Endothelial cell of umbilical vein (primary cell): ENCODE measurements at places on chromosomes 5 and 9.

GRCh38 chr9:116464423-116464822 lies 222.7 kb upstream of the TRIM32 start:
- no peak for DNase-seq

DNA sequence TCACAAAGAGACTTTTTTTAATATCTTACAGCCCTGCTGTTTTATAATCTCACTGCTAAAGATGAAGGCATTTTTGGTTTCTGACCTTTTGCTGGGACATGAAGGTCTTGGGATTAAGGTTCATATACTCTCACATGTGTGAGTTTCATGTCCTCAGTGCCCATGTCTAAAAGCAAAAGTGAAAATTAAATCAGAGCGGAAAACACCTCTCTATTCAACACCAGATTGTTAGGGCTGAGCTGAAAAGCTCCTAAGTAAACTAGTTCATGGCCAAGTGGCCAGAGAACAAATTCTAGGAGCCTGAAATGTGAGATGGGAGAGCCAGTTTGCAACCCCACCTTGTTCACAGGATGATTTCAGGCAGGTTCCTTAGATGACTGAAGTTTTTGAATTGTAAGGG lies 110.9 kb downstream of the GRIA1 start:
- DNase-seq: no peak

- DNase-seq: no peak
These were observed 169.4 kb downstream of the TLE1 start for GRCh38 chr9:81519816-81520495.

GRCh38 chr5:72328172-72328571 lies 8.0 kb downstream of the PTCD2 start:
- no peak for DNase-seq

- DNase-seq: no peak
These were observed 252.9 kb downstream of the MLLT3 start for GRCh38 chr9:20369391-20369790.

DNA sequence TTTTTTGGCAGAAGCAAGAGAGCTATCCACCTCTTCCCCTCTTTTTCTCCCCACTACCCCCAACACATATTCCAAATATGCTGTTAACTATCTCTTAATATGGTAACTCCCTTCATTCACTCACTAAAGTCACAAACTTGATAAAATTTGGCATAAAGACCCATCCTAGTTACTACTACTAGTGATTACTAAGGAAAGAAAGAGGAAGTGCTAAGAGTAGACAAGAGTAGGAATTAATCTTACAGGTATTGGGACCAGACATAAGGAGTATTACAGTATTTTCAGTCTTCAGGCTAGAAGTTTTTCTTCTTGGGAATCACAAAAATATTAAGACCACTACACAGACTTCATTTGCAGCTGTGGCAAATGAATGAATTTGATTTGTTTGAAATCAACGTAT lies 2.2 kb downstream of the ADAMTS6 start:
- DNase-seq: peak; percentile 59

DNA sequence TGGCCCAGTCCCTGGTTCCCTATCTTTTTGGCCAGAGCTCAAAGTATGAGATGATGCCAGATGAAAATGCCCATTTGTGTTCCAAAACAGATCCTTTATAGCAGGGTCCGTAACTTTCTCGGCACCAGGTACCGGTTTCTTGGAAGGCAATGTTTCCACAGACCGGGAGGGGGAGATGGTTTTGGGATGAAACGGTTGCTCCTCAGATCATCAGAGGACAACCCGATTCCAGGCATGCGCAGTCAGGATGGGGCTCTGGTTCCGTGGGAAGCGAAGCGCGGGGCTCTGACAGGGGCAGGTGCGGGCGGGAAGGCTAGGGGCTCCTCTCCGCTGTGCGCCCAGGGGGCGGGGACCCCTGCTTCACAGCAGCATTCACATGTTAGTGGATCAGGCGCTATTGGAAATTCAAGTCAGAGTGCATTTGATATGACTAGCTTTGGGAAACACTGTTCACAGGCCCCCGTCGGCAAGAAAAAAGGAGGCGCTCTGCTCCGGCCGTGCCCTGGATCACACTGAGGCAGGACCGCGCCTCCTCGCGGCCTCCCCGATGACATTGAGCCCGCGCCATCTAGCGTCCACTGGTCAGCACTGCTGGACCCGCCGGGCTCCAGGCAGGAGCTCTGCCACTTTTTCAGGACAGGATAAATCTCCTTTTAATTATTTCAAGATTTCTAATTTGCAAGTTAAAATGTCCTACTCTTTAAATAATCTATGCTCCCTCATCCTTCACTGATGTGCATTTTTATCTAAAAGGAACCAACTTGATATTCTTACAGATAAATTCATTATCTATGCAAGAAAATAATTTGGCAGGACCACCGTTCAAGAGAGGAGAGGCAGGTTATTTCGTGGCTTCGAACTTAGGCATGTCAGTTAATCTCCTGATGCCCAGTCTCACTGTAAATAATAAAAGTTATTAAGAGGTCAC lies 190.0 kb downstream of the FANCC start:
- peak; percentile 78 for DNase-seq

DNA sequence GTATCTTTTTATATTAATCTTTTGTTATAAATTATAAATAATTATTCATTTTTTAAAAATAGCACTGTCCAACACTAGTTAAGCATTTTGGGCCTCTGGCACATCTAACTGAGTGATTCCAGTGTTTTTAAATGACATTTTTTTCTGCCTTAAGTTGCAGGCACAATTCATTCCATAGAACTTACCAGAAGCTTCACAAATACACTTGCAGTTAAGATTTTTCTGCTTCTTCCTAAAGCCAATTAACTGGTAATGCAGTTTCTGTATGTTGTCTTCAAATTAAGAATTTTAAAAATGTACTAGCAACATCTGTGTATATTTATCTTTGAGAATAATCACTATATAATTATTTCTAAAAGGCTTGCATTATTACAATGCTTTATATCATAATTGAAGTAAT lies 11.2 kb upstream of the NFIB start:
- DNase-seq: no peak

GRCh38 chr9:136551401-136552116 lies 5.7 kb upstream of the NOTCH1 start:
- peak; percentile 56 for DNase-seq

DNA sequence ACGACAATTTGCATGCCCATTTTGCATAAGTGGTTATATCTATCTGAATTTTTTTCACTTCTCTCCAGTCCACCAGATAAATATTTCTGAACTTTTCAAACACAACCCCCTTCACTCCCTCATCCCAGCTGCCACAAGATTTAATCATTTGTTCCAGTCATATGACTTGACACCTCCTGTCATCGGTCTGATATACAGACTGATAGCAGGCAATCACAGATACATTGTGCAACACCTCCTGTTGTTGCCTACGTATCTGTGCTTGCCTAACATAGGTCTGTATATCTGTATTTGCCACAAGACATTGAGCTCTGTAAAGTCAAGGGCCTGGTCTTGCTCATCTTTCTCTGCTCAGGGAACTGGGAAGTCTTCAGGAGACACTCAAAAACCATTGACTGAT lies 65.6 kb downstream of the GNA14 start:
- no peak for DNase-seq

- DNase-seq: peak; percentile 75
These were observed 215.6 kb downstream of the ARHGEF28 start for GRCh38 chr5:73841641-73842040.

DNA sequence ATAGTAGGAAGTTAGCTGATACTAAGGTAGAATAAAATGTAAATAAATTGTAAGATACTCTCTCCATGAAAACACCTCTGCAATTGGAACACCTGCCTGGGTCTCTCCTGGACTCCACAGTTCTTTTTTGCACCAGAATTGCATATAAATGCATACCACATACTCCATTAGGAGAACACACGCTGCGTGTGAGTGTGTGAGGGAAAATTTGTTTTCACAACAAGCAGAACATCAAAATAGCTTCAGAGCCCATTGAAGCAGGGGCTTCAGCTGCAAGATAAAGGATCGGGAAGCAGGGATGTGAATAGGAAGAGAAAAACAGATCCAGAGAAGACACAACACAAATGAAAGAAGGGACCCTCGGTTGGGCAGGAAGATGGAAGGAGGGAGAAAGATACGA lies 389.8 kb upstream of the BRINP1 start:
- no peak for DNase-seq

GRCh38 chr9:7509576-7510145 lies 289.9 kb downstream of the DMAC1 start:
- no peak for DNase-seq

DNA sequence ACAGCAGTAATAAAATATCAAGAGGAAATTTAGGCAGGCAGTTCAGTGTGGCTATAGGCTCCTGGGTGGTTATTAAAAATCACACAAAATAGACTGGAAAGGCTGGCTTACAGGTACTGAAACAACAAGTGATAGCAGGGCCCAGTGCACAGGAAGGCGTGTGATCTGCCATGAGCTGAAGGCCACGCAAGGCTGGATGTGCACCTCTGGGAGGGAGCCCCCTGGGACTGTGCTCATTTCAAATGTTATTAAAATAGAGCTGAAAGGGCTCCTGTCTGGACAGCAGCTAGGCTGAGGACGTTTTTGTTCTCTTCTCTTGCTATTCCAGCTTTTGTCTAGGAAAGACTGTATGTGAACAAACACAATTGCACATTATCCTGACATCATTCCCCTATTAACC lies 324.3 kb upstream of the RFX3 start:
- no peak for DNase-seq

DNA sequence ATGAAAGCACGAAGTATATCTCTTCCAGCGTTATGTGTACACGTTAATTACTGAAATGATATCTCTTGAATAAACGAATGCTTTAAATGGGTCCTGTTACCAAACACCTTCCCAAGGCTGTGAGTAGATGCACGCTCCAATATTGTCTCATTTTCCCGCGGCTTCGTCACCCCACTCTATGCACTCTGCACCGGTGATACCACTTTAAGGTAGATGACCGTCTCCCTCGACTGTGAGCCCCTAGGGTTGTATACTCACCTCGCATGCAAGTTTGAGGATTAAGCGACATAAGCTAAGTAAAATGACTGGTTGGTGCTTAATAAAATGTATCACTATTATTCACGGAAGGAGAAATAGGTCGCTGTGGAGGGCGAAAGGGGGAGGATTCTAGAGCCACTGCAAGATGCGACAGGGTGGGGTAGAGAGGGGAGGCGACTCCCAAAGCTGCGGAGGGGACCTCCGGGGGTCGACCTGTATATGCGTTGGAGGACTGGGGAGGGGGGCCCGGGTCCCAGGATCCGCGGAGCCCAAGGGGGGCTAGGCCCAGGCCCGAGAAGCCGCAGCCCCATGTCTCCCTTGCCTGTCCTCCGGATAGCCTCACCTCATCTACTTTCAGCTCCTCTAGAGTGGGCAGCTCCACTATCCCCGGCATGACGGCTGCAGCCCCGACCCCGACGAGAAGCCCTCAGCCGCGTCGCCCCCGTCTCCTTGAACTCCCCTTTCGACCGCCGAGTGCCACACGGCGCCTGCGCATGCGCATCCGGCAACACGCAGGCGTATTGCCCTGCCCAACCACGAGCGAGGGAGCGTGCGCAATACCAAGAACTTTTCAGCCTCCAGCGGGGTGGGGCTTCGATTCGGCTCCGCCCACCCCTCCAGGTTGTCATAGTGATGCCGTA lies at the start of the genes MORN5 and NDUFA8:
MORN5 (plus strand) TSS at position 883 of the 899 bp plus-strand sequence. CDS start 65 bp downstream, outside the sequence.
NDUFA8 (minus strand) TSS at position 754 of the 899 bp plus-strand sequence; CDS start at position 652, 102 bp downstream.
- DNase-seq: peak; percentile 97

- DNase-seq: no peak
These were observed 50.0 kb downstream of the MEGF10 start for GRCh38 chr5:127340606-127341005.

GRCh38 chr5:118069452-118069851 lies 918.9 kb downstream of the DTWD2 start:
- DNase-seq: no peak

GRCh38 chr5:14102666-14103065 lies 40.5 kb upstream of the TRIO start:
- DNase-seq: no peak

DNA sequence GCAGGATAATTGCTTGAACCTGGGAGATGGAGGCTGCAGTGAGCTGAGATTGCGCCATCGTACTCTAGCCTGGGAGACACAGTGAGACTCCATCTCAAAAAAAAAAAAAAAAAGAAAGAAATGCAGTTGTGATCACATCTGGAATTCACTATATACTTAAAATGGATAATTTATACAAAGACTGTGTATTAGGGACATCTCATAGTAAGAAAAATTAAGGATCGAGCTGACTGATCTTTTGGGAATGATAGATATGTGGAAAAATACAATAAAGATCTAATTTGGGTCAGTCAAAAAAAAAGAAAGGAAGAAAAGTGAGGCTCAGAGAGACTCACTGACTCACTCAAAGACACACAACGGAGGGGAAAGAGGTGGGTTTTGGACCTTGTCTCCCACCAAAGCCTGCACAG lies 73.2 kb upstream of the STXBP1 start:
- DNase-seq: no peak

DNA sequence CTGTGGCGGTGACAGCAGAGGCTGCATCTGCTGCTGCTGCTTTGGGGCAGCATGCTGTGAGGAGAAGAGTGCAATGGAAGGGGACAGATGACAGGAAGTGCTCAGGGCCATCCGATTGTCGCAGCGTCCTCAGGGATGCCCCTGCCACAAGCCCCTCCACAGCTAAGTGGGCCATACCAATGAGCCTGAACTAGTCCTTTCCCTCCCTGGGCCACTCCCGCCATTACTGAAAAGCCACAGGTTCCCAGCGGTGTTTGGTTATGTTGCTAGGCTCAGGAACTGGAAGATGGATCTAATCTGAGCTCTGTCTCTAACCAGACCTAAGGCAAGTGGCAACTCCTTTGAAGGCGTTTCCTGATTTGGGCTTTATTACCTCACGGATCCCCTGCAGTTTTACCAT lies 109.2 kb downstream of the GAPVD1 start:
- DNase-seq: no peak

- DNase-seq: peak; percentile 59
These were observed 172.3 kb upstream of the GNA14 start for GRCh38 chr9:77820293-77820954.

GRCh38 chr9:106918825-106919509 lies 56.0 kb downstream of the ZNF462 start:
- DNase-seq: no peak

- peak; percentile 24 for DNase-seq
These were observed 30.7 kb downstream of the EXOC3 start for GRCh38 chr5:473551-474192.

- DNase-seq: no peak
These were observed 156.5 kb downstream of the PSAT1 start for GRCh38 chr9:78453450-78453849.
